ENCODE measurements at places on chromosomes 13 and 19.

- no peak for DNase-seq
These were observed 29.3 kb downstream of the MIPEP start for GRCh38 chr13:23859904-23860303.

- no peak for DNase-seq
These were observed 3.7 kb downstream of the KIRREL2 start for GRCh38 chr19:35860436-35860817.

DNA sequence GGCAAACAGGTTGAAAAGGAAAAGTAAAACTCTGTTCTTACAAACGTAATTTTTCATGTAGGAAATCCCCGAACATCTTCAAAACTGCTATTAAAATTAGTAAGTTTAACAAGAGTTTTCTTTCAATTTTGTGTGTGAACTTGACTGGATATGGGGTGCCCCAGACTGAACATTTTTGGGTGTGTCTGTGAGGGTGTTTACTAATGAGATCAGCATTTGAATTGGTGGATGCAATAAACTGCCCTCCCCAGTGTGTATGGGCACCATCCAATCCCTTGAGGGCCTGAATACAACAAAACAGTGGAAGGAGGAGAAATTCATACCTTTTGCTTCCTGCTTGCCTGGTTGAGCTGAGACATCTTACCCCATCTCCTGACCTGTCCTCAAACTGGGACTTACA lies 11.8 kb downstream of the HAUS8 start:
- DNase-seq = no peak

- no peak for DNase-seq
These were observed 116.4 kb downstream of the RFC3 start for GRCh38 chr13:33934343-33934742.

GRCh38 chr19:2249880-2250765 lies 1.0 kb downstream of the AMH start:
- no peak for DNase-seq

GRCh38 chr19:2043961-2044708 lies 6.9 kb downstream of the MKNK2 start:
- no peak for DNase-seq

- no peak for DNase-seq
These were observed 26.7 kb downstream of the RCBTB2 start for GRCh38 chr13:48506092-48506701.

- DNase-seq = no peak
These were observed 30.5 kb downstream of the ZSWIM4 start for GRCh38 chr19:13825489-13826441.

DNA sequence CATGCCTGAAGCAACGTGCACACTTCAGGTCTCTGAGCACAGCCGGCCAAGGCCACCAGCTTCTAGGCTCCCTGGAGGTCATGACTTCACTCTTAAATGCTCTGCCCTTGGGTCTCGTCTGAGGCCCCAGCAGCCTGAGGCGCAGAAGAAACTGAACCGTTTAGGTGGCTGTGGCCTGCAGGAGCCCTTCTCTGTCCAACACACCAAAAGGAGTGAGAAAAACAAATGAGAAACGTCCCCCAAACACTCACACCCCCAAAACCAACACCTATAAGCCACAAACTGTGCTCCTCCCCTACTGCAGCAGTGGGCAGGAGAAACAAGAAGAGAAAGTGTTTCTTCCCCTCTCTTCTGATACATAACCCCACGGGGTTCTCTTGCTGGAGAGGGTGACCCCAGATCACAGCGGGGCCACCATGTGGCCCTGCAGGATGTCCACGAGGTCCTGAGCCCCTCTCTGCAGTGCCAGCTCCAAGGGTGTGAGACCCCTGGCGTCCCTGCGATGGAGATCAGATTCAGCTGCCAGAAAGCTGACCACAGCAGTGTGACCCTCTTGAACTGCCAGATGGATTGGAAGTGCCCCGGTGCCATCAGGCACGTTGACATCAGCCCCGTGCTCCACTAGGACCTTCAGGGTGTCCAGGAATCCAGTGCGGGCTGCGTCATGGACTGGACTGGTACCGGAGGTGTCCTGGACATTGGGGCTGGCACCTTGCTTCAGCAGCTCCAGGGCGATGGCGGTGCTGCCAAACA lies 1.0 kb upstream of the KRI1 start:
- no peak for DNase-seq
